ENCODE measurements at places on chromosomes 12 and 14. TPM values are rescaled to one million over a fixed set of nuclear protein-coding genes. Genes with fewer than 3 reads are reported as not detected.

Gene TAS2R31
- not detected for total RNA-seq

Gene RFLNA
- total RNA-seq: 12.0 TPM

Gene SAMD15
- 0.72 TPM for total RNA-seq

Gene PRR4
- 0.64 TPM for total RNA-seq

Gene COQ5
- 28.6 TPM for total RNA-seq

Gene BIN2
- total RNA-seq: not detected

Data from tracheal epithelial cell (primary cell).